ENCODE measurements at places on chromosomes 16 and 17.

GRCh38 chr17:73391331-73392265 is 79.8 kb upstream of the CDC42EP4 start:
- no peak for DNase-seq

GRCh38 chr16:87657621-87658192 is 55.4 kb downstream of the JPH3 start:
- no peak for DNase-seq

DNA sequence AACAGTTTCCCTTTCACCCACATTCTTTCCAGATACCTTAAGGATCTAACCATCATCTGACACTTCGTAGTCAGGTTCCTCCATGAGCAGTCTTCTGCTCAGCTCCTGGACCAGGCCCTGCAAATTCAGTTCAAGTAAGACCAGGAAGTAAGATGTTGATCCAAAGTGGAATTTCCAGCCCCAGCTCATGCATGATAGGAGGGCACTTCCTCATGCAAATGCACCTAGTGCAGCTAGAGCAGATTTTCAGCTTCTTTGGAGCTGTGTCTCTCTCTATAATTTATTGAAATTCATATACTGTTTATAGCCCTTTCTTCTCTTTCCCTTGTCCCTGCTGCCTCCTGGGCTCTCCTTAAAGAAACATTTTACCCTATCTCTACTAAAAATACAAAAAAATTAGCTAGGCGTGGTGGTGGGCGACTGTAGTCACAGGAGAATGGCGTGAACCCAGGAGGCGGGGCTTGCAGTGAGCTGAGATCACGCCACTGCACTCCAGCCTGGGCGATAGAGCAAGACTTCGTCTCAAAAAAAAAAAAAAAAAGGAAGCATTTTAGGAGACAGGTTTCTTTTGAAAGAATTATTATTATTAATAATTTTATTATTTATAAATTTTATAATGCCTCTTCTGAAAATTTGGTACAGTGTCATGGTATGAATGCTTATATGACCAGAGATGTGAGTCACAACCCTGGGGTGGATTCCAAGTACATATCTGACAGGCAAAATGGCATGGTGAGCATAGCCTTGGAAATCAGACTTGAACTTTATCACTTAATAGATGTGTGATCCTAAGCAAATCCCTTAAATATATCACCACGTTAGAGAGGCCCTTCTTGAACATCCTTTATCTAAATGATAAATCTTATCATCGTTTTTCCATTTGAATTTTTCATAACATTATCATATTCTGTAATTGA is 94.3 kb downstream of the SSH2 start:
- DNase-seq: no peak

- no peak for DNase-seq
These were observed 139.7 kb downstream of the AATF start for GRCh38 chr17:37088459-37088858.

DNA sequence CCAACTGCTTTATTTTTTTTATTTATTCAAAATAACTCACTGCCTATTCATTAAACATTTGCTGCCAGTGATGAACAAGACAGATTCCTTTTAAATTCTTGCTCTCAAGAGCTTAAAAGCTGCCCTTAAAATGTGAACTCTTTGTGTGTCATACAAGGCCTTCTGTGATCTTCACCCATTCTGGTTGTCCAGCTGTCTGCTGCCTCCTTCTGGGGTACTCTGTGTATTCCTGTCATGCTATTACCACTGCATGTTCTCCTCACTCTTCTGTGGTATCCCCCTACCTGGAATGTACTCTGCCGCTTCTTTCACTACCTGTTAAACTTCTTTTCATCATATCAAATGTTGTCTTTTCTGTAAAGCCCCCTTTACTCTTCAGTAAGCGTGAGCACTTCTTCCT is 165.8 kb downstream of the CHD9 start:
- DNase-seq: no peak

GRCh38 chr17:67549820-67550219 is 167.9 kb upstream of the NOL11 start:
- DNase-seq: no peak

GRCh38 chr16:83806036-83806435 is 1.7 kb upstream of the HSBP1 start:
- no peak for DNase-seq

DNA sequence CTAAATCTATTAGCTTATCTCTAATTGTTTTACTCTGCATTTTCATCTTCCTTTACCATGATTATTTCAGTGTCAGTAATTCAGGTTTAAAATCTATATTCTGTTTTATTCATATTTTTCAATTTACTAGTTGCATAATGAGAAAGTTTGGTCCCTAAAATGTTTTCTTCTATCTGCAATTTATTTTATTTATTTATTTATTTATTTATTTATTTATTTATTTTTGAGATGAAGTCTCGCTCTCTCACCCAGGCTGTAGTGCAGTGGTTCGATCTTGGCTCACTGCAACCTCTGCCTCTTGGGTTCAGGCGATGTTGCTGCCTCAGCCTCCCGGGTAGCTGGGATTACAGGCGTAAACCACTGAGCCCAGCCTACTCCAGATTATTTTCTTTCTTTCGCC is 1597.3 kb downstream of the CDH8 start:
- no peak for DNase-seq

DNA sequence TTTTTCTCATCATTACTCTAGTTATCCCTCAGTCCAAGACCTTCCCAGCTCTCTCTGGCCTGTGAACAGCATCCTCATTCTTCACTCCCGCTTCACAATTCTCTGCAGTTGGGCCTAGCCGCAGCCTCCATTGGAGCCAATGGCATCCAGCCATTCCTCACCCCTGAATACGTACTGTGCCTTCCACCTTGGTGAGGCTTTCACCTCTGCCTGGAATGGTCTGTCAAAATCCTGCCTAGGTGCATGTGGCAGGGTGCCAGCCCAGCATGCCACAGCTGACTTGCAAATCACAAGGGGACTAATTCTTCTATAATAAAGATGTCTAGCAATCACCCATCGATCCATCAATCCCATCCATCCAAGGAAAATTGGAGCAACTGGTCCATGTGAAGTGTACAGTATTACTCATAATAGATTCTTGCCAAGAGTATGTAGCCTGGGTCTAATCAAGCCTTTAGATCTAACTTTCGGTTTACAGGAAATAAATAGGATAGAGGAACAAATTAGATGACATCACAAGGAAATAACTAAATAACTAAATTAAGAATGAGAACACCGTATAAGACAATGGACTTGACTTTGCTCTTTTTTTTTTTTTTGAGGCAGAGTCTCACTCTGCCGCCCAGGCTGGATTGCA is 5.1 kb upstream of the CX3CL1 start:
- peak; percentile 35 for DNase-seq

GRCh38 chr17:33016920-33017319 is 25.3 kb downstream of the SPACA3 start:
- no peak for DNase-seq

GRCh38 chr17:79970576-79971068 is 65.0 kb downstream of the TBC1D16 start:
- no peak for DNase-seq

DNA sequence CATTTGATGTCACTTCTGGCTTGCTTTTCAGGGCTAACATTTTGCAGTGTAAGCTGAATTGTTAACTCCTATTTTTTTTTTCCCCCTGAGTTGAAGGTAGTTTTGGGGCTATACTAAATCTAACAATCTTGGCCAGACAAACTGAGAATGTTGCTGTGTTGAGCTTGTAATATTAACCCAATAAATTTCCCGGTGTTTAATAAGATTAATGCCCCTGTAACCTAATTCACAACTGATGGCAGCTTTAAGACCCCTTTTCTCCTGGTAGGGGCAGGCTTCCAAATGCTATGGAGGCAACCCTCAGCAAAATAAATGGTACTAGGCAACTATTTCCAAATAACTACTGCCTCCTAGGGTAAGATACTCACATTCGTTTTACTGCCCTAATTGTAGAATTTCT is 549.6 kb upstream of the KIF2B start:
- no peak for DNase-seq

DNA sequence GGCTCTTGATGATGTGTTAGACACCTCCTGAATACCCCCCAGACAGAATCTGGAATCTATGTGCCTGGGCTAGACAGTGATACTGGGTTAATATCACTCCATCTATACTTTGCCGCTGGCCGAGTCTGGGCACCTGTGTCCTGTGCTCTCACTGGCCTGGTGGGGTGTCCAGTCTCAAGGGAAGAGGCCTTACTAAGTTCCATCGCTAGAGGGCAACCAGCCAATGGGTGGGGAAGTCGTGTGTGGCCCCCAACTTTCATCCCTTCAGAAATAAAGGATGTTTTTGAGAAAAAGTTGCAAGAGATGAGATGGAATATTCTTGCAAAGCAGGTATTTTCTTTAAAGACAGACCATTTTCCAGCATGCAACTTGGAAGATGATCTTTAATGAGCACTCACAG is 1.6 kb upstream of the GLP2R start:
- DNase-seq: no peak

- no peak for DNase-seq
These were observed 135.7 kb upstream of the C16orf82 start for GRCh38 chr16:26930786-26931581.

- no peak for DNase-seq
These were observed 44.5 kb upstream of the IL34 start for GRCh38 chr16:70601576-70602575.

- DNase-seq: no peak
These were observed 3.5 kb upstream of the SALL1 start for GRCh38 chr16:51154271-51155171.

GRCh38 chr16:69111876-69112230 is 6.4 kb downstream of the HAS3 start:
- DNase-seq: no peak

GRCh38 chr16:85193115-85193493 is 80.8 kb upstream of the CIBAR2 start:
- no peak for DNase-seq

DNA sequence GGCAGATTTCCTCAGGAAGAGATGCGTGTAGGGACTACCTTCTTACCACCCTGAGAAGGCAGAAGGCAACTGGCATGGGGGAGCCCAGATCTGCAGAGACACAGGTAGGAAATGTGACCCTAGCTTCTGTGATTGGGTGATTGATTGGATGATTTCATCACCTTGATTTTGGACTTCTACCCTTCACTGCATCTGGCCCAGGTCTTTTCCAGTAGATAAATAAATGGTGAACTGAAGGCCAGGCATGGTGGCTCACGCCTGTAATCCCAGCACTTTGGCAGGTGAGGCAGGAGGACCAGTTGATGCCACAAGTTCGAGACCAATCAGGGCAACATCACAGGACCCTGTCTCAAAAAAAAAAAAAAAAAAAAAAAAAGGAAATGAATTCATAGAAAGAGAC is 14.7 kb upstream of the SMURF2 start:
- DNase-seq: no peak

DNA sequence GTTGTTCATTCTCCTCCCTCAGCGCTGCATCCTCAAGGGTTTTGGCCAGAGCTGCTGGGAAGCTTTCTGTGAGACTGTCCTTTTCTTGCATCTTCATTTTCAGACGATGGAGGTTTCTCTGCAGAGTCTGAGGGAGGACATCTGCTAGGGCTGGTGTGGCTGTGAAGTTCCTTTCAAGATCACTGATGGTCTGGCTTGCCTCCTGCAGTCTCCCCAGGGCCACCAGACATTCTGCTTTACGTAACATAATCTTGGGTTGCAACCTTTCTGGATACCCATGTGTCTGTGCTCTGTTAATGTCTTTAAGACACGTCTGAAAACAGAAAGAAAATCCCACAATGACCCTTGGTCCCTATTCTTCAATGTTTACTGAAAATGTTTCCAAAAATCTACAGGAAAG is 29.0 kb downstream of the SMYD4 start:
- DNase-seq: no peak

DNA sequence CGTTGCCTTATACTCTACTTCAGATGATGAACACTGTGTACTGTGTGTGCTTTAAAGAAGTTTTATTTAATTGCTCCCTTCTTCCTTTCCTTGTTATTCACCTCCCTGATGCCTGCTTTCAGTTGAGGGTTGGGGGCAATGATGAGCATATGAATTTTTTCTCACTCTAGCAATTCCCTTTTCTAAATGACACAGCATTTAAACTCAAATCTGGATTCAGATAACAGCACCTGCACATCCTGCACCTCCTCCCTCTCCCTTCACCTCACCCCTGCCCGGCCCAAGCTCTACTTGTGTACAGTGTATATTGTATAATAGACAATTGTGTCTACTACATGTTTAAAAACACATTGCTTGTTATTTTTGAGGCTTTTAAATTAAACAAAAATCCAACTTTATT is 13.0 kb upstream of the PNPO start:
- DNase-seq: no peak

DNA sequence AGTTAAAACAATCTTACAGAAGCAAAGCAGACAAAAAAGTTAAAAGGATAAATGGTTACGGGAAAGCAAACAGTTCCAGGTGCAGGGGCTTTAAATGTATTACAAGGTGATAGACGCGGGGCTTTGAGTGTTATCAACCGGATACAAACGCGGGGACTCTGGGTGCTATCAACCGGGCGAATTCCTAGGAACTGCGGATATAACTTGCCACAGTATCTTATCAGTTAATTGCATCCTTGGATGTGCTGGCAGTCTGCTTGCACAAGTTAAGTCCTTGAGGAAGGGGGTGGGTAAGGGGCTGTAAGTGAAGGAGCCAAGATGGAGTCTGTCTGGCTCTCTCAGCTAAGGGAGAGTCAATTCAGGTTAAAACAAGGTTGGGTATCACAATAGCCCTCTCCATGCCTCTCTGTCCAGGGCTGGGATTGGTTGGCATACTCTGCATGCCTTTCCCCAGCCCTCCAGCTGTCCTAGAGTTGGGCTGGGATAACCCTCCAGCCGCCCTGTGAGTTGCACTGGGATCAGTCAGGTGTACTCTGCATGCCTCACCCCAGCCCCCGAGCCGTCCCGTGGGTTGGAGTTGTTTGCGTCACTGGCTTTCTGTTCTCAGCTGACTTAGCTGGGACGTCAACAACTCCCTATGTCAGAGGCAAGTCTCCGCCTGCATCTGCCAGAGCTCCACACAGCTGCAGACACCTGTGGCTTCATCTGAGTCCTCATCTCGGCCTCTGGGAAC is 40.9 kb downstream of the TMEM235 start:
- peak; percentile 86 for DNase-seq

GRCh38 chr17:78581304-78581703 is 4.1 kb upstream of the DNAH17 start:
- no peak for DNase-seq

GRCh38 chr17:64306850-64307463 is 43.9 kb upstream of the TEX2 start:
- DNase-seq: no peak

- no peak for DNase-seq
These were observed 422.2 kb downstream of the CA10 start for GRCh38 chr17:51736356-51736755.

DNA sequence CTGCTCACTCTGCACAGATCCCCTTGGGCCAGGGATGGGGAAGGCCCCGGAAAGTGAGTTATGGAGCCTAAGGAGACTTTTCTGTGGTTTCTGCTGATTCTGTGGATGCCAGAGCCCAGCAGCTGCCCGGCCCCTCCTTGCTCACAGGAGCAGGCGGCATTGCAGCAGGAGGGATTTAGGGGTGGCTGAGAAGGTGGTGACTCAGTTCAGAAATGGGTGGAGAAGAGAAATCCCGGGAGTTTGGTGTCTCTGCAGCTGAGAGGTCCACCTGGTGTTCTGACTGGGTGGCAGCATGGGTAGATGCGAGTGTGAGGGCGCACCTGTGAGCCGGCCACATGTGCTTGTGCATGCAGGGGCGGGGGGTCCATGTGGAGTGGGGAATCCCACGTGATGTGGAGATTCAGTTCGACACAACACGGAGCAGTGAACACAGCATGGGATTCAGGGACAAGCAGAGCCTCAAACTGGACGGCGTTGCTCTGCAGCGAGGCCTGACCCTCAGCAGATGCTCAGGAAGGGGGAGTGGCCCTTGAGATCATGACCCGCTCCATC is 16.0 kb upstream of the SPPL2C start:
- no peak for DNase-seq

- peak; percentile 92 for DNase-seq
These were observed 29.7 kb downstream of the RAI1 start for GRCh38 chr17:17710728-17711541.

Measured in kidney epithelial cell (primary cell).